ENCODE measurements at places on chromosomes 5 and 9.

DNA sequence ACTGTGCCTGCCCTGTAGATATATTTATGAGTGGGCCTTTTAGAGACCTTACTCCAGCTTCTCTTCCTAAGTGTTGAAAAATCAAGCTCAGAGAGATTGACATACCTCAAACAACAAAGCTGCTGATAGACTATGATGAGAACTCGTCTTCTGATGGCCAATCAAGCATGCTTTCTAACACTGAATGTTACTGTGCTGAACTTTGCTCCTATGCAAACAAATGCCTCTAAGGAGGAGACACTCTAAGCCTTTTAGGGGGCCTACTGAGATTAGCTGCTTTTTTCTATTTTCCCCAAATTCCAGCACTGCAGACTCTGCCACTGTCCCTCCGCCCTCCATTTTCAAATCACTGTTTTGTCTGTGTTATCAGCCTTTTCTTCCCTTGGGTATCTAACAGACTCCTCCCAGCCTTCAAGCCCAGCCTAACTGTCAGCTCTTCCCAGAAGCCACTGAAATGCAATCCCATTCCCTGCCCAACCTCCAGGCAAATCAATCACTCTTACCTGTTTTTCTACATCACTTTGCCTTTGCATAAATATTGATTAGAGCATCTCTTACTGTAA is 39.5 kb downstream of the TXNDC8 start:
- no peak for DNase-seq

DNA sequence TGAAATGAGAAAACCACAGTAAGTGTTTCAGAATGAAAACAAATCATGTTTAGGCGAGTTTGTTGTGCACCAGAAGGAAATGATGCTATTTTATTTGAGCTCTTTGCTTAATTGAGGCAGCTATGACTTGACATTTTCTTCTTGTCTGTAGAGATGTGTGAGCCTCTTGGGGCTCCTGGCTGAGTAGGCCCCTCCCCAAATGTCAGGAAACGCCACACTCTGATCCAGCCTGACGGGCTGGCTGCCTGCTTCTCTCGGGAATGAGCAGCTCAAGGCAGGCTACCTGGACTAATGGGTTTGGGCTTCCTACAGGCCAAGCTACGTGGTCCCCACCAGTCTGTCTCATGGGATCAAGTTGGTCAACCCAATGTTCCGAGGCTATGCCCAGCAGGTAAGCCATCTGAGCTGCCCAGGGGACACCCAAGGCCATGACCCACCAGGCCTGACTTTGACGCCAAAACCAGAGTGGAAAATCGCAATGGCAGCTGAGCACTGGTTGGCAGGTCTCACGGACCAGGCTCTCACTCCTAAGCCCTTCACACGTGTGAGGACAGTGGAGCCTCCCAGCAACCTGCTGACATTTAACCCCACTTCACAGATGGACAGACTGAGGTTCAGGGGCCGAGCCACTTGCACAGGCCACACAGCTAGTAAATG is 29.9 kb downstream of the USP20 start:
- DNase-seq, result no peak

GRCh38 chr9:117103438-117104110 is 311.3 kb downstream of the ASTN2 start:
- DNase-seq, result no peak

- DNase-seq, result no peak
Measured at GRCh38 chr9:31321686-31322085, 1062.8 kb upstream of the ACO1 start.

DNA sequence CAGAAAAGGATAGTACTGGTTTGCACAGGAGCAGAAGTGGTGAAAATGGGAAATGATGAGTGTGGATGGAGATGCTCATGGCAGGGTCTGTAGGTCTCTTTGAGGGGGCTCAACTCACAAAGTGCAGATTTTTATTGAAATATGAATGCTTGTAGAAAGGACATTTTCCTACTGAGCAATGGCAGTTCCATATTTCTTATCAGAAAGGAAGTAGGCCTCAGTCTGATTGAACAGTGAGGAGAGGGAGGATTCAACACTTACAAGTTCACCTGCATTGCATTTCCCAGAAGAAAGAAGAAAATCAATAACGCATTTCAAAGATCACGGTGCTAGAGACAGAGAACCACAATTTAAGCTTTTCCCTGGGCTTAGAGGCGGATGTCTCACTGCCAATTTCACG is 49.2 kb downstream of the ANXA2R start:
- no peak for DNase-seq

GRCh38 chr9:126986506-126986951 is 71.9 kb downstream of the RALGPS1 start:
- DNase-seq, result peak; percentile 4

DNA sequence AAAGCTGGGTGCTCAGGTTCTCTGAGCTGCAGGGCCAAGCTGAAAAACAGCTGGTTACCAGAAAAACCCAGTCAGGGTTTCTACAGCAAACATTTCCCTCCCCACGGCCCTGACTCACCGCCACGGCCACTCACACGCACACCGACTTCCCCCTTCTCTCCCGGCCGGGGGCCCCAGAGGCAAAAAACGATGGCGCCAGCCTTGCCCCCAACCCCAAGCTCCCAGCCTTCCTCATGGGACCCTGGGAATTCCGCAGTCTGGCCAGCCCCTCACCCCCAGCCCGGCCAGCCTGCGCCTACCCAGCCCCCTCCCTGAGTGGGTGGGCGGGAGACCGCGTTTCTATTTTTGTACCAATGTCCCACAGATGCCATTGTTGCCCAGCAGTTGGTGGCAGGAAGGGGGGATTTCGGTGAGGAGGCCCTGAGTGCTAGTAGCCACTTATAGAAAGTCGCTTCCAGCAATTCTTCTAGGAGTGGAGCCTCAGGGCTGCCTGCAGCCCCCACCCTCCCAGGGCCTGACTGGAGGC is 18.4 kb downstream of the ENG start:
- DNase-seq, result peak; percentile 64

DNA sequence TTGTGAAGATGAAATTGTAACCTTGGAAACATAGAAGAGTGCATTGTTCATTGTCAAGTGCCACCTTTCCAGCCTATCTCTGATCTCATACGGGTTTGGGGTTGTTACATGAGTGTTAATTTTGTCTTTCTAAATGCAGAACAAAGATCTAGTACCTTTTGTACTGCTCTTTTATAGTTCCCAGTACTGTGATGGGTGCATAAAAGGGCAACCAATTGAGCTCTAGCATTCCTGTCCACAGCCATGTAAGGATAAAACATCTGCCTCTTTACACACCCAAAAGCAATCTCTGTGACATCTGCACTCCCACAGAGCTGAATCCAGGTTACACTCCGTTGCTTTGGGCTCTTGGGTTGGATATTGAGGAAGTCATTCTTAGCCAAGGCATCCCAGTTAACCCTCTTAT is 255.2 kb downstream of the SGCD start:
- no peak for DNase-seq

DNA sequence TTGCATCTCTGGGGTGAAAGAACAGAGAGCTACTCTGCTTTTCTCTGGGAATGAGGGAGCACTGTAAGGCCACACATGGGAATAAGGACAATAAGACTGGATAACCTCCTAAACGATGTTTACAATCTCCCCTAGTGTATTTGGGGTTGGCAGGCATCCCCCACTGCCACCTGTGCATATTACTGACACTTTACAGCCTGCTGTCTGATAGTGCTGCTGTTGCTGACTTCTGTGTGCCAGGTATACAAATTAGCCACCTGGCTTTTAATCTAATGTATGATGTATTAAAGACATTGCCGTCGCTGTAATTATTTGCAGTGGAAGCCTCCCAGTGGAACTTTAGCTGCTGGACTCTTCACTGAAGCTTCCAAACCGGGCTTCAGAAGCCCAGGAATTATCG is 4.4 kb upstream of the SHISAL2B start:
- DNase-seq, result no peak
